SW480 (cell line): ENCODE measurements at places on chromosomes 13 and 19.
A peak's percentile ranks its signal among the peaks of the same experiment; 100 is the strongest.

GRCh38 chr13:52449331-52450011, 963 bp downstream of the VPS36 start:
- peak; percentile 22 for DNase-seq

DNA sequence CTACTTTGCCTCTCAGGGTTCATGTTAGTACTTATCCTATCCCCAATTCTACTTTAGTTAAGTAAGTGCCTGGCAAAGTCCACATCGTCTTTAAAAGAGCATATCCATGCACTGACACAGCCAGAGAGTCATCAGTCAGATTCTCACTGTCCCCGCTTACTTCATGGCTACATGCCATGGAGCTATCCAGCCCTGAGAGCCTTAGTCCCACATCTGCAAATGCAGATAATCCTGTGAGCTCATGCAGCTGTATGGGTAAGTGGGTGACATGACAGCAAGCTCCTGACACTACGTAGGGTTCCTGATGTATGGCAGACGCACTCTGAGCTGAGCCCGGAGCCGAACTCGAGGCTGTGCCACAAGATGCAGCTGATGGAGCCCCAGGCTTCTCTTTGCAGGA, 661.5 kb downstream of the LIG4 start:
- no peak for DNase-seq

GRCh38 chr13:100240109-100240779, 151.4 kb downstream of the PCCA start:
- no peak for DNase-seq

DNA sequence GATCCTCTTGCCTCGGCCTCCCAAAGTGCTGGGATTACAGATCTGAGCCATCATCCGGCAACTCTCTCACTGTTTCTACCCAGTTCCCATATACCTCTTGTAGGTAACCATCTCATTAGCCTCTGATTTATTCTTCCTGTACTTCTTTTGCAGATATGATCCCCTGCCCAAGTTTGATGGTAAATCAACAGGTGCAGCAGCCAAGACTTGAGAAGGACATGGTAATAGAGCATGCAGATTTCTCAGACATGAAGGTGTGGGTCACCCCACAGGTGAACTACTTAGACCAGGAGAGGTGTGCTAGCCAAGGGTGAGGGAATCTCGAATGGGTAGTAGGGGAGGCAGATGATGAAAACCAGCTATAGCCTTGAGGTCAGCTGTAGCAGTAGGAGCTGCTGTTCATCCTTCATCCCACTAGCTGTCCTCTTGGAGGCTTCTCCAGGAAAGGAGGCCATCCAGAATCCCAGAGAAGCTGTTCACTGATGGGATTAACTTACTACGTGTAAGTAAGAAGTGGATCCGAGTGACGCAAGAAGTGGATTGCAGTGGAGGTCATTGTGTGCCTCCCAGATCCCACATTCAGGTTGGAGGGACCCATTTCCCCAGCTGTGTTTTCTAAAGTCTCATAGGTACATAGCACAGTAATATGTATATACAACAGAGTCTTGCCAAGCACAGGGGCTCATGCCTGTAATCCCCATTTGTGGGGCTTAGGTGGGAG, 10.8 kb upstream of the CEBPG start:
- DNase-seq: no peak

DNA sequence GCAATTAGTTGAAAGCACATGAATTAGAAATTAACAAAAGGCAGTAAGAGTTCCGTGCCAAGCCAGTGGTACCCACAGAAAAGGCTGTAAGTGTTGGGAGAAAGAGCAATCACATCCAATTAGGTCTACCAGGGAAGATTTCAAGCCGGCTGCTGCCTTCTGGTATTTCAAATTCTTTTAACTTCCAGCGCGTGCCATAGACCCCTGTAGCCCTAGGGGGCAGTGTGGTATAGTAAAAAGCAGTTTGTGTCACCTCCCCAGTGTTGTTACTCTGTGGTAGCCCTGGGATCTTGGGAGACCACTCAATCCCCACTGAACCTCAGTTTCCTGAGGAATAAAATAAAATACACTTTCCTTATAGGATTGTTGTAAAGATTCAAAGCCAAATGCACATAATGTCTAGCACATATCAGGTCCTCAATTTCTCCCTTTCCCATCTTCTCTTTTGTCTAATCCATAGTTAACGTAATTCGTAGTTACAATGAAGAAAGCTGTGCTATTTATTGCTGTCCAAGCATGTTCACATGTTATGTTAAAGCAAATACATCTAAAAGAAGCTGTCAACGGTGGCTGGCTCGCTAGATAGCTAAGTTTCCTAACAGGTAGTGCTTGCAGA, 230.2 kb downstream of the TDRD3 start:
- DNase-seq: peak; percentile 43

DNA sequence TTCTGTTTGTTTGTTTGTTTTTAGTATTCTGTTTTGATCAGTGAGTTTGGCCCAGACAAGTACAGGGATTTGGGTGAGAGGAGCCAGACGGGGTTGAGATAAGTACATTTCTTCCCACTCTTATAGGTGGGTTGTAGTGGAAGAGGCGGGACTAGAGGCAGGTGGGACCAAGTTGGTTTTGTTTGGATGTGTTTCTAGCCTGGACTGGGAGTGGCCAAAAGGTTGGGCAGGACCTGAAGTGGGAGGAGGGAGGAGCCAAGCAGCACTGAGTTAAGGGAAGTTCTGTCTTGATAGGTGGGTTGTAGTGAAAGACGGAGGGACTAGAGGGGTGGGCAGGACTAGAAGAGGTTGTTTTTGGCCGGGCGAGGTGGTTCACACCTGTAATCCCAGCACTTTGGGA, 9.0 kb downstream of the DNASE2 start:
- peak; percentile 62 for DNase-seq

GRCh38 chr13:43994999-43995859, 115.5 kb downstream of the LACC1 start:
- no peak for DNase-seq

DNA sequence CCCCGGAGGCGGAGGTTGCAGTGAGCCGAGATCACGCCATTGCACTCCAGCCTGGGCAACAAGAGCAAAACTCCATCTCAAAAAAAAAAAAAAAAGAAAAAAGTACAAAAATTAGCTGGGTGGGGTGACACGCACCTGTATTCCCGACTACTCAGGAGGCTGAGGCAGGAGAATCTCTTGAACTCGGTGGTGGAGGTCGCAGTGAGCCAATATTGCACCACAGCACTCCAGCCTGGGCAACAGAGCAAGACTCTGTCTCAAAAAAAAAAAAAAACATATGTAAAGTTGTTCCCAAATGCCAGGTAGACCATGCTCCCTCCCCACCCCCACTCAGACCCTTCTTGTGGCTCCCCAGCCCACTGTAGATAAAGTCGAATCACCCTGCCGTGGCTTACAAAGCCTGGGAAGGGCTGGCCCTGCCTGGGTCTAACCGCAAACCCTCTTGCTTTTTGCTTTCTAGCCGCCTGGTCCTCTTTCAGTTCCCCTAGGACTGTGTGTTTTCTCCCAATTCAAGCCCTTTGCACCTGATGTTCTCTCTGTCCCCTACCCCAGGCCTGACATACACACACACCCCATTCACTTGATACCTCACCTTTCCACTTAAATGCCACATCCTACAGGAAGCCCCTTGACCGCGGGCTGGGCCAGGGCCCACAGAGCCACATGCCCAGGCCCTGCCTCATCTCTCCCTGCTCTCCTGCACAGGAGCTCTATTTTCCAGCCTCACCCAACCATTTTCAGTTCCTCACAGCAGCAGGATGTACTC, 34.4 kb downstream of the MAP4K1 start:
- DNase-seq: no peak

DNA sequence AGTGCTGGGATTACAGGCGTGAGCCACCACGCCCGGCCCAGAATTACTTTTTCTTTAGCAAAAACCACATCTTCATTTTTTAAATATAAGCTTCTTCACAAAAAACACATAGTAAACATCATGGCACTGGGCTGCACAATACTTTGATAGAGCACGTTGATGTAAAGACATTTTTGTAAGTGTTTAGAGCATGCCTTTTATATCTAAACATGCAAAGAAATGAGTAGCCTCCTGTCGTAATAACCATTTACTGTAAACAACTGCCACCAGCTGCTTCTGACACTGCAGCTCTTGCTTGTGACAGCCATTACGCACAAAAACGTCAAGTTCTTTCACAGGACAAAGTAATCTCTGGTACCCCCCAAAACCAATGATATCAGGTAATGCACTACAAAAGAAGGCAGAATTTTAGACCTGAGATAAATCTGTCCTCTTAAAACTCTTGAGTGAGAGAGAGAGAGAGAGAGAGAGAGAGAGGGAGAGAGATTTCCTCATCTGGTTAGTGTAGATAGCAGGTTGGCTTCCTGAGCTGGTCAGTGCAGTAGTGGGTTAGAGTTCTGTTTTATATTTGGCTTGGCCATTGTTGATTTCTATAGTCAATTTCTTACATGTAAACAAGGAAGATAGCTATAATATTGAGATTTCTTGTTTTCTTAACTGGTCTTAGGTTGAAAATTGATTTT, 6.7 kb upstream of the ZNF548 start:
- no peak for DNase-seq

DNA sequence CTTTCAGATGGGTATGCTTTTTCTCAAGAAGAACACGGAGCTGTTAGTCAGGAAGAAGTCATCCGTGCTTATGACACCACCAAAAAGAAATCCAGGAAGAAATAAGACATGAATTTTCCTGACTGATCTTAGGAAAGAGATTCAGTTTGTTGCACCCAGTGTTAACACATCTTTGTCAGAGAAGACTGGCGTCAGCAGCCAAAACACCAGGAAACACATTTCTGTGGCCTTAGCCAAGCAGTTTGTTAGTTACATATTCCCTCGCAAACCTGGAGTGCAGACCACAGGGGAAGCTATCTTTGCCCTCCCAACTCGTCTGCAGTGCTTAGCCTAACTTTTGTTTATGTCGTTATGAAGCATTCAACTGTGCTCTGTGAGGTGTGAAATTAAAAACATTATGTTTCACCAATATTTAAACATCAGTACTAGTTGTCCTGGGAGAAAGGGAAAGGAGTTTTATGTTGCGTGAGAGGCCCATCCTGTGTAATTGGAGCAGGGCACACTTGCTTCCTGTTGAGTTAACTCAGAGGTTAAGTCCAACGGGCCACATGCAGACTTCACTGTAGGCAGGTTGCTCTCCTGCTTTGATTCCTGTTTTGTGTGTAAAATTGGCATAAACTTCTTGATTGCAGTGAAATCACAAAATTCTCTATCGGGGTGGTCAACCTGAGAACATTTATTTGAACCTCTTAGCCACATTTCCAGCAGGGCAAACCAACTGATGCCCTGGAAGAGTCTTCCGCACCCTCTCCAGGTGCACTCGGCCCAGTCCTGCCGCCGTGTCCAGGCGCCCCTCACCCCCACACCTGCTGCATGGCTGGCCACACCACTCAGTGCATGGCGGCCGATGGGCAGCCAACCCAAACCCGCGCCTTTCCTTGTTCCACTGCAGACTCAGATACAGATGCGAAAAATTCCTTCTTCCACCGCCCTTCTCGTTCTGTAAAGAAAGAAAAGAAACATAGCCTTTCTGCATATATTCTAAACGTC, 31.6 kb downstream of the SHISA2 start:
- peak; percentile 50 for DNase-seq

DNA sequence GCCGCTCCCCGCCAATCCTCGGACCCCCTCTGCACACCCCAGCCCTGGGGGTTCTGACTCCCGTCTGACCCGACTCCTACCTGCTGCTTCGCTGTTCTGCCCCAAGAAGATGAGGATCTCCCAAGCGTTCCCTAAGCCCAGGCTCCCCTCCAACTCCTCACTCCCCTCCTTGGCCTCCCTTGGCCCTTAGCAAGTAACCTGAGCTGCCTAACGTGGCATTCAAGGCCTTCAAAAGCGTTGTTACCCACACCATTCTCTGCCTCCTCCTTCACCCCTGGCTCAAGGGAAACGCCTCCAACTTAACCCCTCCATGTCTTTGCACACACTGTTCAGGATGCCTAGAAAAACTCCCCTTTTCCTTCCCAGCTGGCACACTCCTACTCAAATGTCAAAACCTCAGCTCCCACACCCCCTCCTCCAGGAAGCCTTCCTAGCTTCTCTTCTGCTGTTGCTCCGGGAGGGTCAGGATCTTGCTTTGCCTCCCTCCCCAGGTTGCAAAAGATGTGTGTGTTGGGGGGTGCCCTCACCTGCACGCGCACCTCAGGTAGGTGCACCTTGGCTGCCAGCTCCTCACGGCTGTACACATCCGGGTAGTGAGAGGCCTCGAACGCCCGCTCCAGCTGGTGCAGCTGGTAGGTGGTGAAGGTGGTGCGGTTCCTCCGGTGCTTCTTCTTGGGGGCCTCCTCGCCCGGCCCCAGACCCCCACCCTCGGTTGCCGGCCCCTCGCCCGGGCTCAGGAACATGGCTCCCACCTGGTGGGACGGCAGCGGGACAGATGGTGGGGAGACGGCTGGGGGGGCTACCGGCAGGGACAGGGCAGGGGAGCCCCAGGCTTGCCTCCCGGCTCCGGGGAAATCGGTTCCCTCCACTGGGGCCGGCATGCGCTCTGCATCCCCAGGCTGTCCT, 775 bp downstream of the RAX2 start:
- DNase-seq: no peak

GRCh38 chr13:81779876-81780275, 1439.0 kb upstream of the SPRY2 start:
- no peak for DNase-seq

GRCh38 chr19:58519087-58519354, 589 bp downstream of the ZBTB45 start:
- DNase-seq: peak; percentile 89

- DNase-seq: peak; percentile 52
Measured at GRCh38 chr19:39430675-39431593, 4.8 kb downstream of the RPS16 start.

DNA sequence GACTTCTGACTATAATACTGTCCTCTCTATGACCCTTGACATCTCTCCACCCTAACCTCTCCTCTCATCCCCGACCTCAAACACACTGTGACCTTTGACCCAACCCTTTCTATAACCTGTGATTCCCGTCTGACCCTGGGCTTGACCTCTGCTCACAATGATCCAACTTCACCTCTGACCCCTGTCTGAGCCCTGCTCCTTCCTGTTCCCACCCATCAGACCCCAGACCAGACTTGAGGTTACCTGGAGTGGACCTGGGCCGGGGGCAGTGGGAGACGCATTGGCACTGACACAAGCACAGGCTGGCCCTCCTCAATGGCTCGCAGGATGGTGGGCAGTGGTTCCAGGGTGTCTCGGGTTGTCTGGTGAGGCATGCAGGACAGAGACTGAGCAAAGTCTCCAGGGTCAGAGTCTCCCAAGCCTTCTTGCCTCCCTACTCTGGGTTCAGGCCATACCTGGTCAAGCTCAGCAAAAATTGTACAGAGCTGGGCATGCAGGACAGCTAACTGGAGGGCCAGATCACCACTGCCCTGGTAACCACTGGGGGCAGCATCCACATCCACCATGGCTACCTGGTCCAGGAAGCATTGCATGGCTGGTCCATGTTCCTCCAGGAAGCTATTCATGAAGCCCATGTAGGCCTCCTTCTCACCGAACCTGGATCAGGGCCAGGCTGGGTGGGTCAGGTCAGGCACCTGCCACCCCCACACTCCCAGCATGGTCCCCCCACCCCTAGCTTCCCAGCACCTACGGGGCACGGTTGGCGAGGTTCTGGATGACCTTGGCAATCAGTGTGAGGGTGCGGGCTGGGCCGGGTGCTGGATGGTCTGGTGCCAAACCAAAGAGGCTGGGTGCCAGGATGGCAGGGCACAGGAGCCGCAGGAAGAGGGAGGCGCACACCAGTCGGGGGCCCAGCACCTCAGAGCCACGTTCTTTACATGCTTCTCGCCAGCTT, 4.4 kb upstream of the WIZ start:
- DNase-seq: no peak
